ENCODE measurements at places on chromosomes 2 and 18.

DNA sequence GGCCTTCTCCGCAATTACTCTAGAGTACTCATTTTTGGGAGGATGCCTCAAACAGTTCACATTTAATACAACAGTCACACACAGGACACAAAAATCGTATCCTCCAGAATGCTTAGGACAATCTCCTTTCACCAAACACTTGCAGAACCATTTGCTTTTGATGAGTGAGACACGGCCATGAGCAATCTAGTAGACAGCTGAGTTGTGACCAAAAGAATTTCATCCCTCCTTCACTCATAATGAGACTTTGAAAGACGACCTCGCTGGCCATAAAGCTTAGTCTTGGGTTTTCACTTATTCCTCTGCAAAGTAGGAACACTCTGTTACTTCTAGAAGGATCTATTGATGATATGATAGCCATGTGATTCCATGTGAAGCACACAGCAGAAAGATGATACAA, 87.5 kb upstream of the SLC35G4 start:
- no peak for DNase-seq

GRCh38 chr2:134453973-134454372, 200.1 kb downstream of the MGAT5 start:
- no peak for DNase-seq

- DNase-seq, result no peak
Measured at GRCh38 chr2:173658946-173659371, 304.3 kb downstream of the CDCA7 start.

GRCh38 chr2:97798416-97798815, 85.0 kb downstream of the ZAP70 start:
- no peak for DNase-seq

DNA sequence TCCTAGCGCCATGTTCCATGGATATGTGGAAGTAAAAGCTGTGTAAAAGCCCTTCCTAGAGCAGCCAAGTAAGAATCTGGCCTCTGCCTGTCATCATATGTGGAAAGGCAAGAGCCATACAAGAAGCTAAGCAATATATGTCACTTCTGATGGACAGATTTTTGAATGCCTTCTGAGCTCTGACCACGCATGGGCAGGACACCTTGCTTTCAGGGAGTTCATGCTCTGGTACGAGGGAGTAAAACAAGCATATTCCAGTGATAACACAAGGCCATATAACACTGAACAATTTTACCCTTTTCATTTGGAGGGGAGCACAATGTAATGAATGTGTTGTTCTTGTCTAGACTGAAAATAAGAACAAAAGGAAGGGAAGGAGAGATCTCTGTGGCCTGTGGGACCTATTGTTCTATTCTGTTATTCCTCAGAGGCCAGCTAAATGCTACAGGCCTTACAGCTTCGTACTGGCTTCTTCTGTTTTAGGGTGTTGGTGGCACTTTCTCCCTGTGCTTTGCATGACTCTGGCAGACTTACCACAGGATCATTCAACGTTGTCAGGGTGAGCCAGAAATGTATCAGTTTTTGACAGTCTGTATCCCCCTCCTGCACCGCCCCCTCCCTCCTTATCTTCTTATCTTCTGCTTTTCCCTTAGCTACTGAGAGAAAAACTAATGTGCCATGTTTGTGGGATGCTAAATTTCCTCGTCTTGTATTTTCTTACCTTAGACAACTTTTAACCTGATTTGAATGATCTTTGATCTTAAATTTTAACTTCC, 99.5 kb downstream of the MAP4K4 start:
- DNase-seq, result no peak

GRCh38 chr2:150319085-150319484, 168.4 kb downstream of the RND3 start:
- DNase-seq, result no peak

DNA sequence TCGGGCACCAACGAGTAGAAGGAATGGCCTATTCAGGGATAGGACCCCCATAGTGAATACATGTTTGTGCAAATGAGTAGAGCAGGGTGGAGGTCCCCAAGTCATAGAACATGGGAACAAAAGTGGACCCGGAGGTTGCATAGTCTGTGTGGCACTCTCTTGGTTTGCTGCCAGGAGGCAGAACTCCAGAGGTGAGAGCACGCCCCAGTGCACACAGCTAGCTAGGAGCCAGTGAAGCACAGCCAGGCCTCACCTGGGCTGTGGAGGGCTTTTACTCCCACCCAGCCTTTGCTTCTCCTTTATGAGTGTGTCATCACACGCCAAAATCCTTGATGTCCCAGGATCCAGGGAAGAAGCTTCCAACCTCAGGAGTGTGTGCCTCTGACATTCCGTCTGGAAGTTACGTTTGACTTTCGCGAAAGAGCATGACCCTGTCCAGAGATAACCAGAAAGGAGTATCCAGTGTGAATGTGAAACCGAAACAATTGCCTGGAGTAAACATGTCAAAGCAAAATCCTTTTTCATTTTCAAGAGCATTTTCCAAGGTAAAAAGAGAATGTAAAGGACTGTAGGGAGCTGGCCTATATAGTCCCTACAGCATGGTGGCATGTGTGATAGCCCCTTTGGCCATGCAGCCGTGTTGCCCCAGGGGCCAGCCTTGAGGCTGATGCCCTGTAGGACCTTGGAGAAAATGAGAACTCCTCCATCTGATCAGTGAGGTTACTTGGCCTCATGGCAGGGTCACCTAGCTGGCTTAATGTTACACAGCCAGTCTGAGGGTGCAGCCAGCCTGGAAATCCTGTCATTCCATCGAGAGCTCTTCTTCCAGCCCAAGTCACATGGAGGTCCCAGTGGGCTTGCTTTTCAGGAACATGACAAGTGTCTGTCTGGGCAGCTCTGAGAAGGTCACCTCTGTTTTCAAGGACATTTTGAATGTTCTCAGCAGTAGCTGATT, 8.8 kb downstream of the TRIB2 start:
- no peak for DNase-seq

- DNase-seq, result no peak
Measured at GRCh38 chr18:3491981-3492555, 42.1 kb downstream of the TGIF1 start.

DNA sequence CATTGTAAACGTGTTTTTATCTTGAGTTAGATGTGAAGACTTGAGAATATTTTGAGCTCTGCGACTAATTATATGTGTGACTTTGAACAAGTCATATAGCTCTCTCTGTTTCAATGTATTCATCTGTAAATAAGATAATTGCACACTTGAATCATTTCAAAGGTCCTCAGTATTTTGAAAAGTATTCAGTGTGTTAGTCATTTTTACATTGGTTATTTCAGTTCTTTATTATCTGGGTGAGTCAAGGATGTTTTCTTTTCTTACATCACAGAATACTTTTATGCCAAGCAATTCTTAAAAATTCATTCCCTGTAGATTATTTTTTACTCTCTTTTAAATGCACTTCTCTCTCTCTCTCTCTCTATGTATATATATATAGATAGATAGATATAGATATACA, 1098.0 kb upstream of the ZEB2 start:
- DNase-seq, result no peak

- DNase-seq, result no peak
Measured at GRCh38 chr2:194619366-194619765, 1037.7 kb upstream of the SLC39A10 start.

GRCh38 chr18:61589724-61590065, 256.5 kb downstream of the CDH20 start:
- DNase-seq, result no peak

GRCh38 chr2:6510532-6510931, 355.2 kb downstream of the CMPK2 start:
- no peak for DNase-seq

DNA sequence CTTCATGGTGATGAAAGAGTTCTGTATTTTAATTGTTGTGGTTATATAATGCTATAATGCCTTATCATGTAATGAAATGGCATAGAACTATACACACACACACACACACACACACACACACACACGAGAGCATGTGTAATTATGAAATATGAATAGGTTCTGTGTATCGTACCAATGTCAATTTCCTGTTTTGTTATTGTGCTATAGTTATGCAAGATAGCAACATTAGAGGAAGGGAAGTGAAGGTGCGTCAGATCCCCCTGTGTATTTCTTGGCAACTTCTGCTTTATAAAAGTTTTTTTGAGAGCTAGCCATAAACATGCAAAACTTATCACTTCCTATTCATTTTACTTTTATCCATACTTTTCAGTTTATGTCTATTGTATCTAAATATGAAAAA, 60.7 kb upstream of the ARHGAP15 start:
- DNase-seq, result no peak

GRCh38 chr18:46060359-46060841, 11.7 kb downstream of the PSTPIP2 start:
- DNase-seq, result no peak

DNA sequence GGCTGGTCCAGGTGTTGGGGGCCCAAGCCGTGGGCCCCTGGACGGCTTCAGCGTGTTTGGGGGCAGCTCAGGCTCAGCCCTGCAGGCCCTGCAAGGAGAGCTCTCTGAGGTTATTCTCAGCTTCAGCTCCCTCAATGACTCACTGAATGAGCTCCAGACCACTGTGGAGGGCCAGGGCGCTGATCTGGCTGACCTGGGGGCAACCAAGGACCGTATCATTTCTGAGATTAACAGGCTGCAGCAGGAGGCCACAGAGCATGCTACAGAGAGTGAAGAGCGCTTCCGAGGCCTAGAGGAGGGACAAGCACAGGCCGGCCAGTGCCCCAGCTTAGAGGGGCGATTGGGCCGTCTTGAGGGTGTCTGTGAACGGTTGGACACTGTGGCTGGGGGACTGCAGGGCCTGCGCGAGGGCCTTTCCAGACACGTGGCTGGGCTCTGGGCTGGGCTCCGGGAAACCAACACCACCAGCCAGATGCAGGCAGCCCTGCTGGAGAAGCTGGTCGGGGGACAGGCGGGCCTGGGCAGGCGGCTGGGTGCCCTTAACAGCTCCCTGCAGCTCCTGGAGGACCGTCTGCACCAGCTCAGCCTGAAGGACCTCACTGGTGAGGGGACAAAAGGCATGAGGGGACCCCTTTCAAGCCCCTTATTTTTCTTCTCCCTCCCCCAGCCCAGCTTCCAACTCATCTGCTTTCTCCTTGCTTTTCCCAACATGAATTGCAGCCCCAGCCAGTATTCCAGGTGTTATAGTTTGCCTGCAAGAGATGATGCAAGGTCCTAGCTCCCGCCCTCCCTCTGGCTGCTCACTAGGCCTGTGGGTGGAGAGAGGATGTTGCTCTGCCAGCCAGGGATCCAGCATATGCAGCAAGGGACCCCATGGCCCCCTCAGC, 2.9 kb upstream of the KHK start:
- DNase-seq, result no peak

DNA sequence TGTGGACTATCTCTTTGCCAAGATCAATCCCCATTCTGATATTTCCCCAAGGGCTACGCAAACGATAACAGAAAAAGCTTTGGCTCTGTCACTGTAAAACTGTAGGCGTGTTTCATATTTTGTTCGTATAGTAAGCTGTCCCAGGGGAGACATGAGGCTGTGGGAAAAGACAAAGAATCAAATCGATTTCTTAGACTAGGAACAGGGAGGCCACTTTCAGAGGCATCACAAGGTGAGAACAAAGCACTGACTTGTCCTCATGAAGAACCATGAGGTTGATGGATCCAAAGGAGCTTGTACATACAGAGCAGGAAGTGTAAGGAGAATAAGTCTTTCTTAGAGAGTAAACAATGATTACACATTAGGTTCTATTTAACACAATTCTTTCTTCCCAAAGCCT, 255.7 kb downstream of the HNMT start:
- DNase-seq, result no peak

- no peak for DNase-seq
Measured at GRCh38 chr18:48452861-48453323, 43.7 kb upstream of the ZBTB7C start.

GRCh38 chr2:84914334-84914733, 8.9 kb downstream of the TMSB10 start:
- DNase-seq, result no peak

DNA sequence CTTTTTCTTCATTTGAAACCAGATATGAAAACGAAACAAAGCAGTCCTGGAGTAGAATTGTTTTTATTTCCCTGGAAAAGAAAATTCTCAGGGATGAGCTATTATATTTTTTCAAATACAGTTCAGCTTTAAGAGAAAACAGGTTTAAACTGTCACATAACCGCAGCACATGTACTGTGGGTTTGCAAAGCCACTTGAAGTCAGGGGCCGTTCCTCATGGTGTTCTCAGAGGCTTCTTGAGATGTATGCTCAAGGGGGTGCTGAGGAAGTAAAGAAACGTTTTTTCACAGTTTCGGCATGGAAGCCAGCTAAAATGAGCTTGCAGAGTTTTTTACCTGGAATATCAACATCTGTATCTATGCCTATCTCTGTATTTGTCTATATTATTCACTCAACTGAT, 225.3 kb downstream of the MC4R start:
- DNase-seq, result no peak

- DNase-seq, result no peak
Measured at GRCh38 chr18:56738184-56738583, 87.0 kb downstream of the WDR7 start.

DNA sequence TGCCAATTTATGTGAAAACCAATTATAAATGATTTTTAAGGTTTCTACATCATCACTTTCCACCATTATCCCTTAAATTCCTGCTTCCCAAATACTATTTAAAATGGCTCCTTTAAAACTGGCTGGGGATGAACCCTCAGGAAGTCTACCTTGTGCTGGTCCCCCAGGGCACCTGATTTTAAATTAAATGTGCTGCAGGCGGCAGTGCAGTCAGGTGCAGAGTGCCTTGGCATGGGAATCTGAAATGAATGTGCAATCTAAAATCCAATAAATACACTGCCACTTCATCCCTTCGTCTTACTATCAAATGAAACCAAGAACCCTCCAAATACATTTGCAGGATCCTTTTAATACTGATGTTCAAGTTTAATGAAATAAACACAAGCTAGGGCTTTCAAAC, 61.8 kb downstream of the C2orf76 start:
- no peak for DNase-seq

DNA sequence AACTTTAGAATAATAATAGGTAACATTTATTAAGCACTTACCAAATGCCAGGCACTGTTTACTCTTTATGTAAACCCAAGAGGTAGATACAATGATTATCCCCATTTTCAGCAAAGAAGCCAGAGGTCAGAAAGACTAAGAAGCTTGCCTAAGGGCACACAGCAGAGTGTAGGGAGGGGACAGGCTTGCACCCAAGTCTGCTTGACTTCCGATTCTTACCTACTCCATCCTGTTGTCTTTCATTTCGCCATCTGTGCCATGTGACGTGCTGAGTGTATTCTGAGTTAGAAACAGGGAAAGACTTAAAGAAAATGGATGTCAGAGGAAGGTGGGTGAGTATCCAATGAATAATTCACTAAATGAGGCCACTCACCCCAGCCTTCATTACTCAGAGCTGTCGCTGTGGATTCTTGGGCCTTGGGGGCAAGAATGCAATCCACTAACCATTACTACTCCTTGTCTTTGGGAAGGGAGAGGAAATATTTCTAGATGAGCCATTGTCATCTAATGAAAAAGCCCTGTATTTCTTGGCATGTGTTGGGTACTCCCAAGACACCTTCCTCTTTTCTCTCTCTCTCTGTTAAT, 76.4 kb upstream of the BCL11A start:
- no peak for DNase-seq

GRCh38 chr2:6231166-6231565, 539.0 kb downstream of the SOX11 start:
- DNase-seq, result no peak

- DNase-seq, result no peak
Measured at GRCh38 chr2:227536445-227536844, 62.2 kb upstream of the SCYGR2 start.

- no peak for DNase-seq
Measured at GRCh38 chr2:158143703-158144360, 42.2 kb downstream of the UPP2 start.
